Activated CD8-positive, alpha-beta memory T cell treated with anti-CD3 and anti-CD28 coated beads for 1 hour (primary cell): ENCODE measurements at places on chromosomes 16 and 17.

- DNase-seq: no peak
Observed at GRCh38 chr17:37278247-37278894, 97.4 kb upstream of the C17orf78 start.

DNA sequence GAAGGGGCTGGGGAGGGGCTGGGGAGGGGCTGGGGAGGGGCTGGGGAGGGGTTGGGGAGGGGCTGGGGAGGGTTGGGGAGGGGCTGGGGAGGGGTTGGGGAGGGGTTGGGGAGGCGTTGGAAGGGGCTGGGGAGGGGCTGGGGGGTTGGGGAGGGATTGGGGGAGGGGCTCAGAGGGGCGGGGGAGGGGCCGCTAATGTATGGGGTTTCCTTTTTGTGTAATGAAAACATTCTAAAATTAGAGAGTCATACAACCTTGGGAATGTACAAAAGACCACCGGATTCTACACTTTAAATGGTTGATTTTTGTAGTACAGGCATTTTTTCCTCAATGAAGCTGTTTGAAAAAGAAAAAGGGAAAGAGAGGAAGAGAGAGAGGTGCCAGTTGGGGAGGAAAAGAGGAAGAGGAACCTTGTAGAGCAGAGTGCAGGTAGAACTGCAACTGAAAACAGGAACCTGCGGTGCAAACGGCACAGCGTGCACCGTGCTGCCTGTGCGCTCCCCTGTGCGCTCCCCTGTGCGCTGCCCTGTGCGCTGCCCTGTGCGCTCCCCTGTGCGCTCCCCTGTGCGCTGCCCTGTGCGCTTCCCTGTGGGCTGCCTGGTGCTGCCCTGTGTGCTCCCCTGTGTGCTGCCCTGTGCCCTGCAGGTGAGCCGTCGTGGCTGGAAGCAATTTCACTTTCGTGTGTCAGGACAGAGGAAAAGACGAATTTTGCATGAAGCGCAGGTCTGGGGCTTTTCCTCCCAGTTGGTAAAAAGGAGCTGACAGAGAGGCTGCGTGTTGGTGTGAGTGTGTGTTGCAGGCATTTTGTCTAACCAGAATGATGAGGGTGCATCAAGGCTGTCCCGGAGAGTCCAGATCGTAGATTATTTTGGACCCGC is 40.8 kb downstream of the METRNL start:
- no peak for DNase-seq

- DNase-seq: no peak
Observed at GRCh38 chr17:44466339-44466738, 36.9 kb downstream of the GPATCH8 start.

DNA sequence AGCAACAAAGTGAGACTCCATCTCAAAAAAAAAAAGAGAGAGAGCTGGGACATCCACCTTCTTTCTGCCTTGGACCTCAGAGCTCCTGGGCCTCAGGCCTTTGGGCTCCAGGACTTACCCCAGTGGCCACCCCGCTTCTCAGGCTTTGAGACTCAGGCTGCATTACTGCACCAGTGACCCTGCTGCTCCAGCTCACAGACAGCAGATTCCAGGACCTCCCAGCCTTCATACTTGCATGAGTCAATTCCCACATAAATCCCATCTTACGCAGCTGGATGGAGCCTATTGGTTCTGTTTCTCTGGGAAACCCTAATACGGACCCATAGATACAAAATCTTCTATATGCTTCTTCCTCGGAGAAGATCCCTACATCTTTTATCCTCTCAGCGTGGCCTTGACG is 2.1 kb upstream of the CEP295NL start:
- DNase-seq: no peak

GRCh38 chr17:5508810-5509209 is 22.4 kb downstream of the MIS12 start:
- DNase-seq: no peak

GRCh38 chr17:16442141-16442540 is 26.8 kb downstream of the TRPV2 start:
- no peak for DNase-seq

DNA sequence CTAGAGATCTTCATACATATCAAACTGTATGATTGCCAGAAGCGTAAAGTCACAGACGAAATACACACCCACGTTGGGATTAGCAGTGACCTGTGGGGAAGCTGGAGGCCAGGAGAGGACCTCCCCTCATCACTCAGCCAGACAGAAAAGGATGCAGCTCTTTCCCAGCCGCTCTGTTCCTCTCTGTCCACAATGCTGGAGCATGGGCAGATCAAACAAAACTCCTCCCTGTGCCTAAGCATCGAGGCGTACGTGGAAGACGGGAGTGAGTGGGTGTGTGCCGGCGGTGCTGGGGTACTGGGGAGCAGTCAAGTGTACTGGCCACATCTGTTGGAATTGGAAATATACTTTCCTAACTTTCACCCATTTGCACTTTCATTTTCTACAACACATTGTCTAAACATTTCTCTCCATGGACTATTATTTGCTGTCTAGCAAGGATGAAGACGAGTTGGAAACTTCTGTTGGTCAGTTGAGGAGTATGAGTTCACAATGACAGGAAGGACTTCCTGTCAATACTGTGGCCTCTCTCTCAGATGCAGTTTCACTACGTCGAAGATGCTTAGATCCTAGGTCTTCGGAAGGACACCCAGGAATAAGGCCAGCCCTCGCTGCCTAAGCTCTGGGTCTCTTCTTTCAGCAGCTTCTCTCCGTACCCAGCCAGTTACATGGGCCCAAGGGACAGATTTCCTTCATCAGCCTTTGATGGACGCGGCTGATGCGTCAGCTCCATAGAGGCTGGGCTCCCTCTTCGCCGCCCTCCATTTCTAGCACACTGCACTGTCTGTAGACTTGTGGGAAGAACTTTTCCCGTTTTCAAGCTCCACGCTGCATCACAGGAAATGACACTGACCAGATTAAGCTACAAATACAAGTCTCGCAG is 30.6 kb upstream of the ENDOV start:
- DNase-seq: no peak

DNA sequence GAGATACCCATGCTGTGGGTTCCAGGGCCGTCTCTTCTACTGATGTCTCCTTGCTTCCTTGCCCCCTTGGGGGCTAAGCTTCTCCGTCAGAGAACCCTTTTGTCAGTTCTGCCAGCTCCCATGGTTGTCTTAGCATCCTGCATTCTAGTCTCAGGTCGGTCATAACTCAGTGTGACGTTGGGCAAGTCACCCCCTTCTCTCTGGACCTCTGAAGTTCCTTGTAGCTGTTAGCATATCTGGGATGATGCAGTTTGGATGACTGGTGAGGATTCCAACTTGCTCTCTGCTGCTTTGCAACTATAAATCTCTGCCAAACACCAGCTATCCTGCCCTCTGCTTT is 8.9 kb upstream of the MYL4 start:
- no peak for DNase-seq

- no peak for DNase-seq
Observed at GRCh38 chr17:16374146-16374938, 6.5 kb upstream of the UBB start.

DNA sequence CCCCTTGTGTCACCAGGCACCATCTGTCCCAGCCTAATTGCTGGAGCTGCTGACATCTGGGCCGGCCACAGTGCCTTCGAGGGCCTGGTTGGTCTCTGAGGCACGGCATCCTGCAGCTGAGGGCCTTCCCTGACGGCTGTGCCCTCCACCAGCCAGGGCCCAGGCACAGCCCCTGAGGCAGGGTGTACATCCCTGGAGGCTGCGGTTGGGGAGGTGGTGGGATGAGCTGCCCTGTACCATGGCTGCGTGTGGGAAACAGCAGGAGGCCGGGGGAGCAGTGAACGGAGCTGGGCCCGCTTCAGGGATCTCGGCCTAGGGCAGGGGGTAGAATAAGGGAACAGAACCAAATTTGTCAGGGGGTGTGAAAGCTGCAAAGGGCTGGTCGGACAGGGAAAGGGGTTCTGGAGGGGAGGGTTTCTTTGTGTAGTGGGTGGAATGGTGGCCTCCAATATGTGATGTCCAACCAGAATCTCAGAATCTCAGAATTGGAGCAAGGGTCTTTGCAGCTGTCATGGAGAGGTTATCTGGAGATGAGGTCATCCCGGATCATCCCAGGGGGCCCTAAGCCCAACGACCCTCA is 10.0 kb upstream of the SLC38A10 start:
- DNase-seq: no peak

GRCh38 chr17:74748279-74748528 is 224 bp upstream of the NHERF1 start:
- DNase-seq: no peak

DNA sequence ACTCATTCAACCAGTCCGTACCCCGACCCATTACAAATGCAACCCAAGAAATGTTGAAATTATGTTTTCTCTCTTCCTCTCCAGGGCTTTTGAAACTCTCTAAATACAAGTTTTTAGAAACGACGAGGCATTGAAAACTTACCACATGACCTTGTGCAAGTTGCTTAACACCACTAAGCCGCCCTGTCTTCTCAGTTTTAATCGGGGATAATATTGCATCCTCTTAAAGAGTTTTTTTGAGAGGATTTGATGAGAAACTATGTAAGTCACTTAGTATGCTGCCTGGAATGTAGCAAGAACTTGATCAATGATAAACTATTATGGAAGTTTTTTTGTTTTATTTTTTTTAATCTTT is 149.0 kb upstream of the FAM20A start:
- DNase-seq: no peak

- no peak for DNase-seq
Observed at GRCh38 chr17:65228734-65229620, 91.8 kb downstream of the RGS9 start.

DNA sequence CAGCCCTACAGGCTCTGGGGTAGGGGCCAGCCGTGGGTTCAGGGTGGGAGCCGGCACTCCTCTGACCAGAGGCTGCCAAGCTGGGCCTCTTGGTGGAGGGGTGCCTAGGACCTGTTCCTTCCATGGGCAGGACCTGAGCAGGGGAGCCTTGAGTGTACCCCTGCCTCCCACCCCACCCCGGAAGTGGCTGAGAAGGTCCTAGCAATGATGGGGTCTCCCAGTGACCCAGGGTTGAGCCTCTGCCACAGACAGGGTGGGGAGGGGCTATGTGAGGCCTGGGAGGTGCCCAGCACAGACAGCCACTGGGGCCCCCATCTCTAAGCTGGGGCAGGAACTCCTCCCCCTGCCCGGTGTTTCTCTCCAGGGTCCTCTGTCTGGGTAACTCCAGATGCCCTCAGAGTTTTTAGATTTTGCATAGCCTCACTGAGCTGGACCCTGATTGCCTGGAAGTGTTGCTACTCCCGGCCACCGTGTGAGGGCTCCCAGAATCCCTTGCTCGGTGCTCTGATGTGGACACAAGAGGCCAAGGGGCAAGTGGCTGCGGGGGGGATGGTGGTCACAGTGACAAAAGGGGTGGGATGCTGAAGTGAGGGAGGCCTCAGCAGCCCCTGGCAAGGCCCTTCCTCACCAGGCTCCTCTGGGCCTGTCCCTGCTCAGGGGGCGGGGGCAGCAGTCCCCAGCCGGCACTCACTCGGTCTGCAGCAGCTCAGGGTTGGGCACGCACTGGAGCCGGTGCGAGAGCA is 6.4 kb upstream of the MTSS2 start:
- no peak for DNase-seq

- DNase-seq: no peak
Observed at GRCh38 chr17:72838068-72838467, 254.4 kb downstream of the SLC39A11 start.

DNA sequence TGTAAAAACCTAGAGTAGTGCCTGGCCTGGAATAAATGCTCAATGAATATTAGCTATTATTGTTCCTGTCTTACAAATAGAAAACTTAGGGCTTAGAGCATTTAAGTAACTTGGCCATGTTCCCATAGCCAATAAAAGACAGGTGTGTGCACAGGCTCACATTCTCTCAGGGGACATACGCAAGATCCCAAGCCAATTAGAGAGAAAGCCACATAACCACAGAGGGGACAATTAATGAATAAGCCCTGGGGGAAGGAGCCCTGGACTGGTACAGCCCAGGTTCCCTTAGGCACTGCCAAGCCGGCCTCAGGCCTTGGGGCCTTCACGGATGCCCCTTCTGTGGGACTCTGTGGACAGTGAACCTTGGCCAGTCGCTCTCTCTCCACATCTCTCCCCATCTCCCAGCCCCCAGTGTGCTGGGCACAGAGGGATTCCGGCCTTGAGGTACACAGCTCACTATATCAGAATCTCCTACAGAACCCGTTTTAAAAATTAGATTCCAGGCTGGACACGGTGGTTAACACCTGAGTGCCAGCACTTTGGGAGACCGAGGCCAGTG is 27.3 kb upstream of the ABCC12 start:
- DNase-seq: no peak

- DNase-seq: no peak
Observed at GRCh38 chr17:75731086-75731715, 9.9 kb downstream of the ITGB4 start.
